ENCODE measurements at places on chromosomes 3 and 15. TPM values are rescaled to one million over a fixed set of nuclear protein-coding genes. Genes with fewer than 3 reads are reported as not detected.

RASGRP1 gene
- total RNA-seq = 2.5 TPM

MEIS2 gene
- 17.6 TPM for total RNA-seq

DNA sequence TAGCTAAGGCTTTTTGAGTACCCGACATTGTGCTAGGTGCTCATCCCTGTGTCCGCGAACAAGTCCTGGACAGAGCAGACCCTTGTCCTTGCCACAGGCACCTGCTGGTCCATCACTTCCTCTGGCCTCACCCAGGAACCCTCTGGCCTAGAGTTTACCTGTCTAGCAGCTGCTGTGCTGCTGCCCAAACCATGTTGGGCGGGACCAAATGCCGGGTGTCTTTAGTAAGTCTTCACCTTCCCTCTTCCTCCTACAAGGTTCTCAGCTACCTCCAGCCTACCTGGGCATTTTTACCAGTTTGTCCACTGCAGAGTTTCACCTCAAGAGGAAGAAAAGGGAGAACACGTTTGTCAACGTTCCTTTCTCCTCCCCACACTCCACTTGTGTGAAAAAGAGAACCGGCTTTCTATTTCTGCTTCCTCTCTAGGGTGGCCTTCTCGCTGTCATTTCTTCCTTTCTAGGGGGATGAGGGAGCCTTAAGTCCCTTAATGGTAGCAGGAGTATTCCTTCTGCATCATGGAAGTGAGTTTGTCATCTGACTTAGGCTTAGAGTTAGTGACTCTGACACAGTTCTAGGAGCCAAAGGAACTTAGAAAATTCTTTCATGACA is 80.4 kb upstream of the GCNT3 start:
- no peak overlapping the region for H3K4me3 ChIP-seq
- H3K4me1 ChIP-seq = peaks cover 3% of the 10 kb centered on the region
- H3K27me3 ChIP-seq = no peaks in the 10 kb centered on the region
- no peaks in the 10 kb centered on the region for H3K36me3 ChIP-seq

- H3K4me1 ChIP-seq = no peaks in the 10 kb centered on the region
- H3K4me3 ChIP-seq = no peak overlapping the region
- no peak overlapping the region for H3K27ac ChIP-seq
- no peaks in the 10 kb centered on the region for H3K36me3 ChIP-seq
Measured at GRCh38 chr3:42336103-42336502, 70.1 kb upstream of the CCK start.

LRRC31 gene
- total RNA-seq = not detected

GPR176 gene
- total RNA-seq = 0.60 TPM

EPHA3 gene
- 1.2 TPM for total RNA-seq

DNA sequence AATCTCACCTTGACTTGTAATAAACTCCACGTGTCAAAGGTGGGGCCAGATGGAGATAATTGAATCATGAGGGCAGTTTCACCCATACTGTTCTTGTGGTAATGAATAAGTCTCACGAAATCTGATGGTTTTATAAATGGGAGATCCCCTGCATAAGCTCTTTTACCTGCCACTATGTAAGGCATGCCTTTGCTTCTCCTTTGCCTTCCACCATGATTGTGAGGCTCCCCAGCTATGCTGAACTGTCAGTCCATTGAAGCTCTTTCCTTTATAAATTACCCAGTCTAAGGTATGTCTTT is 45.5 kb downstream of the SUCNR1 start:
- H3K4me3 ChIP-seq = no peak overlapping the region
- no peaks in the 10 kb centered on the region for H3K4me1 ChIP-seq
- no peak for DNase-seq

GRCh38 chr3:44883999-44884431 is 9.6 kb downstream of the TGM4 start:
- DNase-seq = no peak
- H3K4me3 ChIP-seq = no peak overlapping the region
- H3K27ac ChIP-seq = no peak overlapping the region

C3orf80 gene
- 0.09 TPM for total RNA-seq

DNA sequence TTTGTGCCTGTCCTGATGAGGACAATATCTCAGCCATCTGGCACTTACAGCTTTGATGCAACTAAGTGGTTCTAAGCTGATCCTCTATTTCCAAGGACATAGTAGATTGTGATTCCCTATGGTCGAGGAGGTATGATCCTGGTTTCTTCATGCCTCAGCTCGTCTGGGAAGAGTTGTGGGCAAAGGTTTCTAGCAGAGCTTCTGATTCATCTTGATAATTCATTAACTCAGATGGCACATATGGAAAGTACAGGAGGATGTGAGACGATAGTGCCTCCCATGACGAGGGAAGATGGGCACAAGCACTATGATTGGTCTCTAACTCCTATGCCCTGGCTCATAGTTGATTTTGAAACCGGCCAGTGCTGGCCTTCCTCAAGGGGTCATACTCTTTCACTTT is 334.2 kb upstream of the SEMA6D start:
- H3K27me3 ChIP-seq = no peaks in the 10 kb centered on the region
- H3K36me3 ChIP-seq = no peaks in the 10 kb centered on the region
- no peak overlapping the region for H3K4me3 ChIP-seq
- no peaks in the 10 kb centered on the region for H3K4me1 ChIP-seq
- no peak overlapping the region for H3K27ac ChIP-seq

DNA sequence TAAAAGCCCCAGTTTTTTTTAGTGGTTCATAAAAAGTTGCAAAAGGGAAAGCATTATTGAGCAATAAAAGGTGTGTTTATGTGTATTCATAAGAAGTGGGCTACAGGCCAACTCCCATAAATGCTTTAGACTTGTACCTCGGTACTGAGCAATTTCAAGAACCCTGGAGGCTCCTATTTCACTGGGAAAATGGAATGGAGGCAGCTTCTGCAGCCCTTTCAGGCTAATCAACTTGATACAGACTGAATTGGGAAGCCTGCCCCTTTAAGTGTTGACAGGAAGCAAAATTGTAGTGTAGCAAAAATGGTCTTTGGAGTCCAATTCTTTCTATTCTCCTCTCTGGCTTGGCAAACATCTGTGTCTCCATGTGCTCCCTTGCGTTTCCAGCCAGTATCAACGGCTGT is 118.8 kb downstream of the ECT2 start:
- H3K4me1 ChIP-seq = no peaks in the 10 kb centered on the region
- no peak overlapping the region for H3K27ac ChIP-seq
- H3K4me3 ChIP-seq = no peak overlapping the region

C3orf18 gene
- total RNA-seq = 5.3 TPM

Measured in pancreas (tissue), 10 donors.